ENCODE measurements at places on chromosomes 4 and X. TPM values are rescaled to one million over a fixed set of nuclear protein-coding genes. Genes with fewer than 3 reads are reported as not detected.

TLR10 gene
- 1.1 TPM for polyA plus RNA-seq

RBM47 gene
- 101 TPM for polyA plus RNA-seq

NWD2 gene
- polyA plus RNA-seq = not detected

YY2 gene
- 0.12 TPM for polyA plus RNA-seq

Measured in CD14-positive monocyte (primary cell).